ENCODE measurements at places on chromosomes 16 and 17. TPM values are rescaled to one million over a fixed set of nuclear protein-coding genes. Genes with fewer than 3 reads are reported as not detected.

The TP53TG3F gene
- not detected for total RNA-seq

The WDR59 gene
- 95.3 TPM for total RNA-seq

The CNTNAP4 gene
- total RNA-seq = 1.7 TPM

The KRTAP4-6 gene
- not detected for total RNA-seq

The CCL4L2 gene
- 5.2 TPM for total RNA-seq

The BEAN1 gene
- not detected for total RNA-seq

The NPB gene
- total RNA-seq = 4.7 TPM

The C16orf96 gene
- not detected for total RNA-seq
